ENCODE measurements at places on chromosomes 2 and 18. TPM values are rescaled to one million over a fixed set of nuclear protein-coding genes. Genes with fewer than 3 reads are reported as not detected.
A peak's percentile ranks its signal among the peaks of the same experiment; 100 is the strongest.

The HYCC2 gene
- polyA plus RNA-seq, result 17.8 TPM

GRCh38 chr18:12777500-12777944 lies 74.7 kb downstream of the PSMG2 start:
- DNase-seq, result no peak

- no peak for DNase-seq
Measured at GRCh38 chr2:226077031-226077430, 677.5 kb downstream of the NYAP2 start.

The RNU2-63P gene
- polyA plus RNA-seq, result not detected

The PLEKHH2 gene
- polyA plus RNA-seq, result 66.9 TPM

DNA sequence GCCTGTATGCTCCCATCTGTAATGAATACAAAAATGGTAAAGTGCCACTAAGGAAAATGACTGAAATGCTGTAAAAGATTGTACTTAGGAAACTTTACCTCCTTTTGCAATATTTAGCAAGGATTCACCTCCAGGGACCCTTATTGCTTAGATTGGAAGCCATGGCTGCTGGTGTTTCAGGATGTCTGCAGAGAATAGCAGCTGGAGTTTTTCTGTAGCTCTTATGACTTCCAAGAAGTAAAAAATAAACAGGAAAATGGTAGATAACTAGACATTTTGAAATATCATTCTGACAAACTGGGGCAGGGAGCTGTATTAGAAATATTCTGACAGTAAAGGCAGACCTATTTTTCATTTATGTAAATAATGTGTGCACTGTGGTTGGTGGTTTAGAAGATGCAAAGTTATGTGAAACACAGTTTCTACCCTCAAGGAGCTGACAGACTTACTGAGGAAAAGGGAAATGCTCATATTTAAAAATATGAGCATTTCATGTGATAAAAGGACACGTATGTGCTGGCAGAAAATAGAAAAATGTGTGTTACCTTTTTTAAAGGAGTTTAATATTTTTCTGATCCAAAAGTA lies 224.9 kb upstream of the BOD1L2 start:
- DNase-seq, result peak; percentile 7

GRCh38 chr2:104901037-104901881 lies 47.3 kb downstream of the POU3F3 start:
- DNase-seq, result peak; percentile 76

The LCT gene
- polyA plus RNA-seq, result not detected

DNA sequence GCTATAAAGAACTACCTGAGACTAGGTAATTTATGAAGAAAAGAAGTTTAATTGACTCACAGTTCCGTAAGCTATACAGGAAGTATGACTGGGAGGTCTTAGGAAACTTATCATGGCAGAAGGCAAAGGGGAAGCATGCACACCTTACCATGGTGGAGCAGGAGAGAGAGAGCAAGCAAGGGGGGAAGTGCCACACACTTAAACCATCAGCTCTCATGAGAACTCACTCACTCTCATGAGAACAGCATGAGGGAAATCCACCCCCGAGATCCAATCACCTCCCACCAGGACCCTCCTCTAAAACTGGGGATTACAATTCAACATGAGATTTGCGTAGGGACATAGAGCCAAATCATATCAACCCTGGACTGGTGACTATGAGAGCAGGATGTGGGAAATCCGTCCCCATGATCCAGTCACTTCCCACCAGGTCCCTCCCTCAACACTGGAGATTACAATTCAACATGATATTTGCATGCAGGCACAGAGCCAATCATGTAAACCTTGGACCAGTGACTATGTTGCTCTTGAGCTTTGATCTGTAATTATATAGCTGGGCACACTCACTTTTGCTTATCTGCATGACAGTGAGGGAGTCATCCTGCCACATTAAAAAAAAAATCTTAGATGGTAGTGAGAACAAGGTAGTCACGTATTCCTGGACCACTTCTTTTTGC lies 12.9 kb downstream of the ADAM23 start:
- DNase-seq, result no peak

DNA sequence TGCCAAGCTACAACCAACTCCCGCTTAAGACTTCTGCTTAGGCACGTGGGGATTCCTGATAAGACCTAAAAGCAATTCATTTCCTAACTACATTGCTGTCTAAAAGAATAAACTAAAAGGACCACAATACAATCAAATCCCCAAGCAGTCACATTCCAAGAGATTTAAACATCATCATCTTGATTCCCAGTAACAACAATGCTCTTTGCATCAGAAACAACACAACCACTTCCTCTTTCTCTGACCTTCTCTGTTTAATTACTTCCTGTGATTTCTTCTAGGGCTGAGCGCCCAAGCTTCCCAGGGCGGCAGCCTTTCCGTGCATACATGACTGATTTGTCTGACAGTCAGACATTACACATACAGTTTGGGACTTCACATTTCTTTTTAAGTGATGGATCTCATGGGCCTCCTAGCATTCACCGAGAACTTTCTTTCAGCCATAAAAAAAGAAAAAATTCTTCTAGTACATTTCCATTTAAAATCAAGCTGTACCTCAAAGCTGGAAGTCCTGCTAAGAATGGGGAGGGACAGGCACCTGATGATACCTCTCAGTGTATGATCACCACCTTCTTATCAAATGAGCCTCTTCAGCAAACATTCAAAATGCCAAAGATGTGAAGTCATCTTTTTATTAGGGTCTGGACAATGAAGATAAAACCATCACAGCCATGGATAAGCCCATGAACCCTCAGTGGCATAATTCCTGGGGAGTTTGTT lies 11.5 kb downstream of the SPRED2 start:
- peak; percentile 45 for DNase-seq

- no peak for DNase-seq
Measured at GRCh38 chr2:141728142-141728541, 402.7 kb downstream of the LRP1B start.

The GALR1 gene
- polyA plus RNA-seq, result 0.10 TPM

DNA sequence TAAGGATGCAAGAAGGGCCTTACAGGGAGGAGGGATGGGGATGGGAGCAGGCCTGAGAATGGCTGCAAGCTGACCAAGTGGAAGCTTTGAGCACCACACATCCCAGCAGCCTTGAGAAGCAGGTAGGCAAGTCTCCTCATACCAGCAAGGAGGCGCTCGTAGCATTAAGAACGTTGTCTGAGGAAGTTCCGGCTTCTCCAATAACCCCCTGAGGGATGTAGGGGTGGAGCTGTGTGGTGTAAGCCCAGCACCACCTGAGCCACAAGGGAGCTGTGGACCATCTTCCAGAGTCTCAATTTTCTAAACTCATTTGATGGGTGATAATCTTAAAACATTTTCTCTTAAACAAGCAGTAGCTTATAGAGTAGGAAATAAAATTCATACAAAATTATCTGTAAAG lies 50.6 kb downstream of the ST3GAL5 start:
- DNase-seq, result no peak

DNA sequence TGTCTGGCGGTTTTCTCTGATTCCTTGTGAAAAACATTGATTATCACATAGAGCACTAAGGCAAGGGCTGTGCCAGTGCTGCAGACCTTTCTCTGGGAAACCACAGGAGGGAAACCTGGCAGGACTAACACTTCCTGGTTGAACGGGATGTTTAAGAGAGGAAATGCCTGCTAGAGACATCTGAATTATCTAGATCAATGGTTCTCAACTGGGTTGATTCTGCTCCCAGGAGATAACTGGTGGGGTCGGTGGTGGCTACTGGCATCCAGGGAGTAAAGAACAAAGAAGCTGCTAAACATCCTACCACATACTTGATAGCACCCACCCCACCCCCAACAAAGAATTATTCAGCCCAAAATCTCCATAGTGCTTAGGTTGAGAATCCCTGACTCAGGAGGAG lies 37.5 kb downstream of the DDX18 start:
- DNase-seq, result no peak

The WIPF1 gene
- polyA plus RNA-seq, result 27.8 TPM

The STK11IP gene
- 33.0 TPM for polyA plus RNA-seq

The COBLL1 gene
- polyA plus RNA-seq, result 119 TPM

The LOXL3 gene
- 11.4 TPM for polyA plus RNA-seq

DNA sequence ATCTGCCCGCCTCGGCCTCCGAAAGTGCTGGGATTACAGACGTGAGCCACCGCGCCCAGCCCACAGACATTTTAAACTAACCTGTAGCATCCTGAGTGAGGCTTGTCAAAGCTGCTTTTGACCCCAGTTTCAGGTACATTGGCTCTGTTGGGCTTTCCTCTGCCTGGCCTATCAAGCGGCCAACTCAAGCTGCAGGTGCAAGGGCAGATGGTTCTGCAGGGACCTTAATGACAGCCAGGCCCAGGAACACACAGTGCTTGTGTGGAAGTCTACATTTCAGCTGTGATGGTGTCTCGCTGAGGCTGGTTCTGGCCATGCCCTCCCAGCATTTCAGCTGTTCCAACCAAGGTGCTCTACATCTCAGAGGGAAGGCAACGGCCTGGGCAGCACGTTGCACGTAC lies 18.4 kb downstream of the INPP4A start:
- no peak for DNase-seq

DNA sequence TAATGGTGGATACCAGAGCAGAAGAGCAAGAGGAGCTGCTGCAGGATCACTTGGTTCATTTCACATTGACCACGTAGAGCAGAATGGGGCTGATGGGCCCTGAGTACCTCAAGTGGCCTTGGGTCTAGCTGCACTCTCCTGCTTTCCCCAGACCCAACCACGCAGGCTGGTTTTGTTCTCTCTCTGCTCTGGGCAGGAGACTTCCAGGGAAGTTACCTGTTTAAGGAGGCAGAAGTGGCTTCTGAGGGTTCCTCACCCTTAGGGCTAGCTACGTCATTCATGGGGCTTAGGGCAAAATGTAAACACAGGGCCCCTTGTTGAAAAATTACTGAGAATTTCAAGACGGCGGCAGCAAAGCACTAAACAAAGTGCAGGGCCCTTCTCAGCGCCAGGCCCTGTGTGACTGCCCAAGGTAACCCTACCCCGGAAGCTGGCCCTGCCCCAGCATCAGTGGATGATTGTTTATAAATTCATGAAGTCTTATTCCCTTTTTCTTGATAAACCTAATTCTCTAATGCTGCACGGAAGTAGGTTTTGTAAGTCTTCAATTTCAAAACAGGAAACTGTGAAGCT lies 75.9 kb downstream of the TMEM182 start:
- no peak for DNase-seq

DNA sequence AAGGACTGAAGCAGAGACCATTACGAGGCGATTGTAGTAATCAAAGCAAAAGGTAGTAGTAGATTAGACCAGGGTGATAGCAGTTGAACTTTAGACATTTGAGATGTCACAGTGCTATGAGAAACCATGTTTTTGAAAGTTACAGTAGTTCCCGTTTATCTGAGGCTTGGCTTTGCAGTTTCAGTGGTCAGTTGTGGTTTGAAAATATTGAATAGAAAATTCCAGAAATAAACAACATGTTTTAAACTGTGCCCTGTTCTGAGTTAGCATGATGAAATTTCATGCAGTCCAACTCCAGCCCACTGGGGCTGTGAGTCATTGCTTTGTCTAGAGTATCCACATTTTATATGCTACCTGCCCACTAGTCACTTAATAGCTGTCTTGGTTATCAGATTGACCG lies 47.5 kb downstream of the ZNF638 start:
- DNase-seq, result no peak

- no peak for DNase-seq
Measured at GRCh38 chr2:98538280-98539041, 69.9 kb downstream of the COA5 start.

DNA sequence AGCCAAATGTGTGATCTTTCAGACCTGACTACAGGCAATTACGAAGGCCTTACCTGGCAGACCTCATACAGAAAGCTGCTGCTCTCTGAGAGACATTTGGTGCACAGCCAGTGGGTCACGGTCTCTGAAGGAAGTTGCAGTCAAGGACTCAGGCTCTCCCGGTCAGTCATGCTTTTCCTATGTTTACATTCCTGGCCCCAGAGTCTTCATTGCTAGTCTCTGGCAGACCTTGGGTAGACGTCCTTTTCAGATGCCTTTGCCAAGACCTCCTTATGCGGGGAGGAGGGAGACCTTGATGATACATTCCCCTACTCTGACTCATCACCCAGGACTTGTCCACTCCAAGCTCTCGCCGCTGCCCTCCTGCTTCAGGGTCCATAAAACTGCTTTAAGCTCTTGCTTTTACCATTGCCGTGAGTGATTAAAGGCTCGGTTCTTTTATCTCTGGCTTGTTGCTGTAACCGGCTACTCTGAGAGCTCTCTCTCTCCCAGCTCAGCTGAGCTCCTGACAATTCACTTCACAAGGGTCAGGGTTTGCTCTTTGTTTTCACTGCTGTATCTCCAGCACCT lies 62.0 kb upstream of the SLC35F5 start:
- DNase-seq, result peak; percentile 81

The TXNDC2 gene
- 0.31 TPM for polyA plus RNA-seq

DNA sequence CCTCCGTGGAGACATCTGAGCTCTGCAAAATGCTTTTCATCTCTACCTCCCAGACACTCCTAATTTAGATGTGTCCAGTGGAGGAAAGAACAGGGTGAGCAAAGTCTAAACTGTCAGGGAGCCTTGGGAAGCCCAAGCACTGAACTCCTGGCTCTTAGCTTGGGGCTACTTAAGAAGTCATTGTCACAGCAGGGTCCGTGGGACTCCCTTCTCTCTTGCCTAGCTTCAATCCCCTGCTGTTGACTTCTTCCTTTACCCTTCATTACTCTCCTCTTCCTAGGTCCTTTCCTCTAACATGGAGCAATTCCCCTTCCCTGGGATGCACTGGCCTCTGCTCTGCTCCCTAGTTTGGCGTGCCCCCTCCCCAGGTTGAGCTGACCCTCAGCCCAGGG lies 3.4 kb downstream of the OSR1 start:
- no peak for DNase-seq

DNA sequence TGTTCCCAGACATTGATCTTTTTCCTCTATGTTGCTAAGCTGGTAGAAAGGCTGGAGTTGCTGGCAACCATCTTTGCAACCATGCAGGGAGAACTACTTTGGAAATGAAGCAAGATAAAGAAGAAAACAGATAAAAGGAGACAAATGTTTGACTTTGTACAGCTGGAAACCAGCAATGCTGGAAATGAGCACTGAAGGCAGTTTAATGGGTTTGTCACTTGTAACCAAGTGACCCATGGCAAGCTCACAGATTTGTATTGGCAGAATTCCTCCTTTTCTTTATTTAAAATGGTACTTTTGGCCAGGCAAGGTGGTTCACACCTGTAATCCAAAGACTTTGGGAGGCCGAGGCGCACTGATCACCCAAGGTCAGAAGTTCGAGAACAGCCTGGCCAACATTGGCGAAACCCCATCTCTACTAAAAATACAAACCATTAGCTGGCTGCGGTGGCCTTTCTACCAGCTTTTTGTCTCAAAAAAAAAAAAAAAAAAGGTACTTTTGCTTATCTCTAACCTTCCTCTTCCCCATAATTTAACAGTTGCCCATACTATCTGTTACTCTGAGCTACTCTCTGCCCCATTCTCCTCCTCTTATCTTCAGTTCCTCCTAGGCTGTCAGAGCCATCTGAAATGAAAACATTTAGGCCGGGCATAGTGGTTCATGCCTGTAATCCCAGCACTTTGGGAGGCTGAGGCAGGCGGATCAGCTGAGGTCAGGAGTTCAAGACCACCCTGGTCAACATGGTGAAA lies 2.0 kb upstream of the BOLA3 start:
- no peak for DNase-seq

The TM4SF20 gene
- 0.11 TPM for polyA plus RNA-seq

GRCh38 chr2:206968134-206969086 lies 29.1 kb downstream of the CPO start:
- DNase-seq, result no peak

The CRACDL gene
- polyA plus RNA-seq, result 3.0 TPM

The UNC80 gene
- polyA plus RNA-seq, result 1.3 TPM

- no peak for DNase-seq
Measured at GRCh38 chr2:142724713-142725349, 152.6 kb upstream of the KYNU start.
